Heart left ventricle (tissue), 16 donors: ENCODE measurements at places on chromosomes 4 and X. TPM values are rescaled to one million over a fixed set of nuclear protein-coding genes. Genes with fewer than 3 reads are reported as not detected.

P2RY10 gene
- not detected for total RNA-seq

GPR50 gene
- total RNA-seq, result not detected

DNA sequence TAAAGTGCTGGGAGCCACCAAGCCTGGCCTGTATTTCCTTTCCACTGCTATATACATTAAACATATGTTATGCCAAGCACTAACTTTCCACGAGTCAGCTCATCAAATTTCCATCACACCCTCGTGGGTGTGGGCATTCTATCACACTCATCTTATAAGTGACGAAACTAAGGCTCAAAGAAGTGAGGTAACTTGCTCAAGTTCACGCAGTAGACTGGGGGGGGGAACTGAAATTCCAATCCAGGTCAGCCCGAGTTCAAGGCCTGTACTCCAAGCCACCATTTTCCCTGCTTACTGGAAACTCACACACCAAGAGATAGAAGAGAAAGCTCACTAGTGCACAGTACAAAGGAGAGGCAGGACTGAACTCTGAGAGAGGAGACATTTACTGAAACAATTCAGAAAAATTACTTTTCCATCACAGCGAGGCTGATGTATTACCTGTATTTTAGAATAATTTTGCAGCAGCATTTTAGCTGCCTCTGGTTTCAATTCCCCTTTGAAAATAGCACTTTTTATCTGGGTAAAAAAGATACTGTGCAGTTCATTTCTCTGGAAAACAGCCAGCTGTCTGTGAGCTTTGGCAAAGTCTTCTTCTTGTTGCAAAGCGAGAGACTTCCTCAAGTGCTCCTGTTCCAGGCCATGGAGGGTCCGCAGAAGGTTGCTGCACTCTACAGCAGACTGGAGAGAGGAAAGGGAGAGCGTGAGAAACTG, 76.8 kb downstream of the EVC2 start:
- DNase-seq, result no peak

GRCh38 chr4:88144866-88145300, 13.6 kb downstream of the ABCG2 start:
- DNase-seq, result no peak

- no peak for DNase-seq
Observed at GRCh38 chr4:136725286-136726081, 806.8 kb downstream of the PCDH18 start.

GRCh38 chr4:118974758-118975157, 86.1 kb downstream of the SYNPO2 start:
- no peak for DNase-seq

DNA sequence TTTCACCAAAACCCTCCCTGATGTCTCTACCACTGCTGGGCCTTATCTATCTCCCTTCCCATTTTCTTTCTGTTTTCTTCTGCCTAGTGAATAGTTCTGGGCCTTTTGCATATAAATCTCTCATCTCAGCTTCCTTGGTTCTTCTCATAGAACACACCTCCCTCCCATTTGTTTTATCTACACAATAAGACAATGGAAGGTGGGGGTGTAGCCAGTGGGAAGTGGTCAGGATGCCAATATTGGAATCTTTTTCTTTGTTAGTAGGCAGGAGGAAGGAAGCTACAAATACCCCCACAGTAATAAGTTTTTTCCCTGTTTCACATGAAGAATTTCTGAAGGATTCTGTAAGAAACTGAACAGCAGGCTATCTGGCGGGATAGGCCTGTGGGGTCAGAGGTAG, 30.9 kb upstream of the RHOH start:
- DNase-seq, result no peak

DNA sequence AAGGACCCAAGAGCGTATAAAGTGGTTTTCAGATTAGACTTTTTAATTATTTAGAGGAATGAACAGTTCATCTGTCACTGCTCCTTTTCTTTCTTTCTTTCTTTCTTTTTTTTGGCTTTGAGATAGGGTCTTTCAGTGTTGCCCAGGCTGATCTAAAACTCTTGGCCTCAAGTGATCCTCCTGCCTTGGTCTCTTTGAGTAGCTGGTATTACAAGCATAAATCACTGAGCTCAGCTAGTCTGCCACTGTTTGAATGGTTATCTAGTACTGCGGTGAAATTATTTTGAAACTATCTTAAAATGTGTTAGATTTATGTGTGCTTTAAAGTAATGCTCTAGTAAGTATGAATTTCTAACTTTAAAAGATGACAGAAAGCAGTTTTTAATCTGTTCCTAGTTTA, 6.5 kb upstream of the FRYL start:
- DNase-seq, result no peak

- no peak for DNase-seq
Observed at GRCh38 chr4:124055896-124056295, 656.6 kb downstream of the ANKRD50 start.

GRCh38 chrX:135543924-135544323, 23.5 kb downstream of the INTS6L start:
- DNase-seq, result no peak

DNA sequence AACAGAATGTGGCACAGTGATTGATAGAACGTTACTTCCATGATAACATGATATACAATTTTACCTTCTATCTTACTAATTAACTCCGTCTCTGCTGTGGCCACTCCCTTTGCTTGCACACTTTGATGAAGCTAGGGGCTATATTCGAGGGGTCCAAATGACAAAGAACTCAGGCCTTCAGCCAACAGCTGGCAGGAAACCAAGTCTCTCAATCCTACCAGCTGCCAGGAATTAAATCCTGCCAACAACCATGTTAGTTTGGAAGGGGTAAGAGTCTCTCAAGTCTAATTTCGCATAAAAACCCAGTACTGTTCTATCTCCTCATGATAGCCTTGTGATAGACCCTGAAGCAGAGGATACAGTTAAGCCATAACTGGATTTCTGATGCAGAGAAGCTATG, 1122.9 kb upstream of the PCDH10 start:
- no peak for DNase-seq

DNA sequence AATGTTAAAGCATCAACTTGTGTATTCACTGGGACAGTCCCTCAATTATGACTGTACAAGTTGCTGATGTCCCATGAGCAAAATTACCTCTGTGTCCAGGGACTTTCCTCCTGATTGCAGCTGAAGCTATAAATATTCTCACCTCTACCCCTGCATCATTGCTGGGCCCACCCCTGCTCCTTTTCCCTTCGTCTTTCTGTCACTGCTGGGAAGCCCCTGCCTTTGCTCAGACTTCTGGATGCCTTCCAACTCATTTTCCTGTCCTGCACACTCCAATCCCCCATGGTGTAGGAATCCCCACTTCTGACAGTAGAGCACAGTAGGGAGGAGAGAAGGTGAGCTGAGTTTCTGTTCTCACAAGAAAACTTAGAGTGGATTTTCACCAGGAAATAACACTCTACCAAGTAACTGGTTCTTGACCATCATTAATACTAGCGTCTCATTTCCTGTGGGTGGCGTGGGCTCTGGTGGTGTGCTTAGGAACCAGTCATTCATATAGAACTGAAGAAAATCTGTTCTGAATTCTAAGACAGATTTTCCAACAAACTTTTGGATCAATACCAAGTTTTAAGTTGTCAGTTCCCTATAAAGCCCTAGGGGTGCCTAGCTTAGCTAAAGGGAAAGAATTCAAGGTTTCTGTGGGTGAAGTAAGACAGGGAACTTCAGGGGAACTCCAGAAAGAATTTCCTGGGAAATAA, 136.2 kb upstream of the MED14 start:
- no peak for DNase-seq

DNA sequence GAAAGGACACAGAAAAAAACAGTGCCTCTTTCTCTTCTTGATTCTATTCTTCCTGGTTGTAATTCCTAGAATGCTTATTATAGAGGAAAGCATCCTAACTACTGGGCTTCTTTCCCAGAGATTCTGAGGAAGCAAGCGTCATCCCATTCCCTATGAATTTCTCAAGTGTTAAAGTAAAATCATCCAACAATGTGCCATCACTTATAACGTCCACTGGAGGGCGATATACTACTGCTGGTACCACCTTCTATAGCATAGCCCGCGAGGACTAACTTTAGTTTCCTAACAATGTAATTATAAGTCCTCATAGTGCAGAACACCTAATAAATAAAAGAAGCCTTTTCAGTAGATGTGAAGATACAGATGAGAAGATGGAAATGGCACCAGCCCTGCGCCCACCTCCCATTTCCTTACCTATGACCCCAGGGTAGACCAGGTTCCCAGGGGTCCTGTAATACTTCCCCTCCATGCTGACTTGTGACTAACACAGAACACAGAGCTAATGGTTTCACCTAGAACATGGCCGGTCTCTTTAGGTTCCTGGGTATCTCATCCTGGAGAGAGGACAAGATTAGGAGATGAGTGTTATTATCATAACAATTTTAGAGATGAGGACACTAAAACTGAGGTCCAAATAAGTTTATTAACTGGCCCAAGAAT, 4.2 kb downstream of the CENPVL3 start:
- DNase-seq, result no peak
